ENCODE measurements at places on chromosomes 13 and 19.

DNA sequence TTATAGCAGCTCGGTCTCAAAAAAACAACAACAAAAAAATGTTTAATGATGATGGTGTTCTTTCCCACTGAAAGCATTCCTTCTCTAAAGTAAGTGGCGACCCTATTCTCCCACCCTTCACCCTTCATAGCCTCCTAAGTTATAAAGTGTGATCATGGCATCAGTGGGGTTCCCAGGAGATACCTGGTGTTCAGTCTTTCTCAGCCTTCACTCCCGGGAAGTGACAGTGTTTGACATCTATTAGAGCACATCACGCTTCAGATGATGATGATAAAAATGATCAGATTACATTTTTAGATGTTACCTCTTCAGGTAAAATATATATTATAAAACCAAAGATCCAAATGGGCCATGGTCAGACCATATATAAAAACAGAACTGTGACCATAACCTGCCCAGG lies 51.0 kb downstream of the TGDS start:
- no peak for DNase-seq

DNA sequence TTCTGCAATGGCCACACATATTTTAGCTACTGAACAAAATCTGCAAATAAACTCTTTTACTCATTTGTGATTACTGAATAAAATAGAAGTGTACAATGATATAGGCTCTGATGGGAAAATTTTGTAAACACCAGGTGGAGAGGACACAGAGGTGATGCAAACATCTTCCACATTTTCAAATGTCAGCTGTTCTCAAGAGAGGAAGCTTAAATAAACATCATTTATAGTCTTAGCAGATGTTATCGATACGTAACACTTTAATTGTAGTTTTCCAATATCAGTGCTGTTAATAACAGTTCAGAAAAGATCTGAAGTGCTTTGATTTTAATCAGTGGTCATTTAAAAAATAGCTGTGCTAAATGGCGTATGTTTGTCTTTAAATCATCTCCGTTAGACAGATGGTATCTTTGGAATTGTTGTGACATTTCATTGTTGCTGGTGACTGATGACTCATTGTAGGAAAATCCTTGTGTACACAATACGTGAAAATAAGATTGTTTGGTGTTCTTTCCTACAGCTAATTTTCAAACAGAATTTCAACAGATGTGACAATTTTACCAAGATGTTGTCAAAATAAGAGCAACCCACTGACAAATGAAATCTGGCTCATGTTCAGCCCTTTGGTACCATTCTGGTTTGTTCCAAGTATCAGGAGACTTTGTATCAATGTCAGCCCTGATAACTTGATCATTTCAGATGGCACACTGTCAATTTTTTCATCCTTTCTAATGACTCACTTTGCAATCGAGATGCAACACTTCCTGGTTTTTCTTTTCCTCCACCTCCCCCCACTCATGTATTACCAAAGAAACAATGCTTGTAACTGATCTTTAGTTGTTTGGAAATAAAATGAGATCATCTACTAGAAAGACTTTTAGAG lies 516.0 kb downstream of the DCT start:
- no peak for DNase-seq

- DNase-seq, result no peak
These were observed 17.0 kb upstream of the COX7A1 start for GRCh38 chr19:36169084-36169760.

DNA sequence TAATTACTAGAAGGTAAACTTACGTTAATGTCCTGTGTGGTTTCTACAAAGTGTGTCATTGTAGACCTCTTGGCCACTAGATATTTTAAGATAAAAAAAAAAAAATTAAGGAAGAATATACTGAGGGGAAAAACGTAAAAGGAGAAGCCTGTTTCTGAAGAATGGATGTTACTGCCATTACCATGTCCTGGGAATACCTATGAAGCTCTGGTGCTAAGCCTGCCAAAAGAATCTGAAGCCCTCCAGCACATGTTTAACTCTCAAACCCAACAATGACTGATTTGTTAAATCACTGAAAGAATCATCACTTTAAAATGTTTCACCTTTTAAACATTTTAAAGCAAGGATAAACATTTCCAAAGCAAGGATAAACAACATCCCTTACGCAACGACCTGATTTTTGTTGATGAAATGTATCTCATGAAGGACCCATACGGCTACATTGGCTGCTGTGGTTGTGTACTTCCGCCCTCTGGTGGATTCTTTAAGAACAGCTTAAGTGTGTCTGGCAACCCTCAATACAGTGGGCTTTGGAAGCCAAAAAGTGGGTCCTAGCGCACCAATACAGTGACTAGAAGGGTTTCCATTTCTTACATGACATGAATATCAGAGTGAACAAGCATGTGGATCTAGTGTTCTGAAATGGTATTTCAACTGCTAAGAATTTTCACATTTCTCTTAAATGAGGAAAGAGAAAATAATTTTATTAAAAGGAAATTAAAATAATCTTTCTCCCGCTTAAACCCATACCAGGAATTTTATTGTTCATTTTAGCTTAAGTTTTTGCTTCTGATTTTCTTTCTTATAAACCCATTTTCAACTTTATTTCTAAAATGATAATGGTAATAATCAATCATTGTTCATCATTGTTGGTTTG lies 74.5 kb upstream of the RAP2A start:
- peak; percentile 49 for DNase-seq

DNA sequence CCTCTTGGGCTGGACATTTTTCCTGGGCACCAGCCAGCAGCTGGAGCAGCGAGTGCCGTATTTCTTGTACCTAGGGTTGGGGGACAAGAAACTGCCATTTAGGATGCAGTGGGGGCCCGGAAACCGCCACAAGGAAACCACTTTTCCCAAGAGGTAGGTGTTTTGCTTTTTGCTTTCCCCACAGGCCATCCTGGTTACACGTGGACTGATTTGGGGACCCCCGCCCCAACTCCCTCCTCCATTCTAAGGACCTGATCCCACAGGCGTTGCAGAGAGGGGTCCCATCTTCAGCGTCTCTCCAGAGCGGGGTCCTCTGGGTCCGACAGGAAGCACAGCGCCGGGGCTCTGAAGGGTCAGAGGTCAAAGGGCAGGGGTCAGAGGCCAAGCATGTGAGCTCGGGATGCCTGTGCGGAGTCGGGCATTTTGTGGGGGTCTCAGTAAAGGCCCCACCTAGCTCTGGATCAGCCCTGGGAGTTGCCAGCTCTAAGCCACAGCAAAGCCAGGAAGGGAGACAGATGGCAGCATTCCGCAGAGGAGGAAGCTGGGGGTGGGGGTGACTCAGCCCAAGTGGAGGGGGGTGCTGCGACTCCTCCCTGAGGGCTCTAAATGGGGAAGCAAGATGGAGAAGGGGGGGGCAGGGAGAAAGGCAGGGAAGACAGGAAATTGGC lies 4.3 kb downstream of the ZGLP1 start:
- no peak for DNase-seq

- DNase-seq, result no peak
These were observed 5.9 kb upstream of the GPR18 start for GRCh38 chr13:99264051-99264450.

GRCh38 chr19:51124729-51125128 lies at the start of gene SIGLEC9:
TSS of gene SIGLEC9 (plus strand) at chr19:51124906. CDS start at chr19:51124975, 69 bp downstream.
- no peak for DNase-seq

DNA sequence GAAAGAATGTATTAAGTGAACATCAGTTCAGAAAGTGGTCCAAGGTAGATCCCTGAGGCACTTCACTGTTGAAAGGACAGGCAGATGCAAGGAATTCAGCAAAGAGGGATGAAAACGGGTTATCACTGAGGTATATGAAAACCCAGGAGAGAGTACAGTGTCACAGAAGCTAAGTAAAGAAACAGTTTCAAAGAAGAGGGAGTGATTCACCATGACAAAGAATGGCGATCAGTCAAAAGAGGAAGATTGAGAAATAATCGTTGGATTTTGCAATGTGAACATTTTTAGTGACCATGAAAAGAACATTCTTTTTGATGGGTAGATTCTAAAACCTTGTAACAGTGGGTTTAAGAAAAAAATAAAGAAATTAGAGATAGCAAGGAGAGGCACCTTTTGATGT lies 99.3 kb downstream of the EPSTI1 start:
- no peak for DNase-seq

- DNase-seq, result no peak
These were observed 699 bp downstream of the MEGF8 start for GRCh38 chr19:42325896-42326771.

DNA sequence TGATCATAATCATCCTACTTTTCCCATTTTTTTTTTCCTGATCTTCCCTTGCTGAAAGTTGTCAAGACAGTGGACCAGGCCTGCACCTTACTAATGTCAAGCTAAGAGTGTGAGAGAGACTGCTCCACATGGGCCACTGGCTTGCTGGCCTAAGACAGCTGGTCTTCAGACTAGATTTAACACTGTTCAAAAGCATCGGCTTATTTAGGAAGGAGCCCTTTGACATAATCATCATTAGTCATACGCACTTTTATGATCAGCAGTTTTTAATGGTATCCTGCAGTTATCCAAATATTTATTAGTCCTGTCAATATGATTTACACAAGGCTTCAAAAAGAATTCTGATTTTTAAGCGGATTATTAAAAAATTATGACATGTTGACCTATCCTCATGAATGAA lies 270.6 kb downstream of the DNAJC15 start:
- no peak for DNase-seq

- DNase-seq, result no peak
These were observed 47.8 kb downstream of the UBL3 start for GRCh38 chr13:29802621-29803020.

DNA sequence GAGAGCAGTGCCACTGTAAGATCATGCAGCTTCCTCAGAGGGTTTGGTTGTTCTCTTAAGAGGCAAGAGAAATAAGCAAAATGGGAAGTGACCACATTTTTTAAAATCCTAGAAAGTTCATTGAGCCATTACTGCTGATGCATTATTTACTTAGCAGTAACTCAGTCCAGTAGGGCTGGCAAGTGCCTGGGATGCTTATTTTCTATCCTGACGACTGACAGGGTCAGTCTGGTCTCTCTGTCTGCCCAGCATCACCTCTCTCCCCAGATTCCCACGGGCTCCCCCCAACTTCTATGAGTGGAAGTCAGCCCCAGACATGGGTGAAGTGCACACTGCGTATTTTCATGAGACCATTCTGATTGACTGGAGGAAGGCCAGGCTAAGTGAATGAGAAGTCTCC lies 10.4 kb downstream of the SHISA2 start:
- no peak for DNase-seq

DNA sequence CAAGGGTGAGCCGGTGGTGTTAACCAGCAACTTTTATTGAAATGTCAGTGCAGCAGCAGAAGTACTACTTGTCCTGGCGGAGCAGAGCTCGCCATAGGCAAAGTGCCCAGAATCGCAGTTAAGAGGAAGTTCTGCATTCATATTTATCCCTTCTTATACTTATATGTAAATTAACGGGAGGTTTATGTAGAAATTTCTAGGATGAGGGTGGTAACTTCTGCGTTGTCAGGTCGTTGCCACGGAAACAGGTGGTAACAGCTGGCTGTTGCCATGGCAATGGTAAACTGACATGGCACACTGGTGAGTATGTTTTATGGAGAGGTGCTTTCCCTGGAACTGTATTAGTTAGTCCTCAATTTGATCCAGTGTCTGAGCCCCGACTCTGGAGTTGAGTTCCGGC lies 2494.9 kb upstream of the PCDH20 start:
- no peak for DNase-seq
